ENCODE measurements at places on chromosomes 4 and X.

DNA sequence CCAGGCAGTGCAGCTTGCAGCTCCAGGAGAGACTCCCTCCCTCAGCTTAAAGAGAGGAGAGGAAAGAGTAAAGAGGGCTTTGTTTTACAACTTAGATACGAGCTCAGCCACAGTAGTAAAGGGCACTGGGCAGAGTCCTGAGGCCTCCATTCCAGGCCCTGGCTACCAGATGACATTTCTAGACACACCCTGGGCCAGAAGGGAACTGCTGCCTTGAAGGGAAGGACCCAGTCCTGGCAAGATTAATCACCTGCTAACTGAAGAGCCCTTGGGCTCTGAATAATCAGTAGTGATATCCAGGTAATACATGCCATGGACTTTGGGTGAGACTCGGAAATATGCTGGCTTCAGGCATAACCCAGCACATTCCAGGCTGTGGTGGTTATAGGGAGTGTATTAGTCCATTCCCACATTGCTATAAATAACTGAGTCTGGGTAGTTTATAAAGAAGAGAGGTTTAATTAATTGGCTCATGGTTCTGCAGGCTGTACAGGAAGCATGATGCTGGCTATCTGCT, 15.3 kb upstream of the SLC16A2 start:
- DNase-seq, result no peak

- no peak for DNase-seq
Observed at GRCh38 chrX:119518371-119518770, 46.8 kb downstream of the STEEP1 start.

GRCh38 chr4:127229855-127230608, 402.7 kb upstream of the INTU start:
- no peak for DNase-seq

GRCh38 chr4:122718281-122718680, 14.2 kb upstream of the BBS12 start:
- DNase-seq, result no peak

DNA sequence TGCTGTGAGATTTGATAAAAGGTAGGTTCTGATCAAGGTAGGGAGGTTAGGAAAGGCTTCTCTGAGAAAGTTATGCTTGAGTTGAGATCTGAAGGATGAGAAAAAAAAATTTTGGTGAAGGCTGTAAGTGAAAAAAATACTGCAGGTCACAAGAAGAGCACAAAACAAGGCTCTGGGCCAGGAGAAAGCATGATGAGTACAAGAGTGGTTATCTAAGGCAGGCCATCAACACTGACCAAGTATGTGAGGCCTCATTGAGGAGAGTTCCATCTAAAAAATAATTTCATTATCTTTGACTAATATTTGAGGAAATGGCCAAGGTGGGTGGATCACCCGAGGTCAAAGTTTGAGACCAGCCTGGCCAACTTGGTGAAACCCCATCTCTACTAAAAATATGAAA, 71.6 kb upstream of the SLC4A4 start:
- no peak for DNase-seq

DNA sequence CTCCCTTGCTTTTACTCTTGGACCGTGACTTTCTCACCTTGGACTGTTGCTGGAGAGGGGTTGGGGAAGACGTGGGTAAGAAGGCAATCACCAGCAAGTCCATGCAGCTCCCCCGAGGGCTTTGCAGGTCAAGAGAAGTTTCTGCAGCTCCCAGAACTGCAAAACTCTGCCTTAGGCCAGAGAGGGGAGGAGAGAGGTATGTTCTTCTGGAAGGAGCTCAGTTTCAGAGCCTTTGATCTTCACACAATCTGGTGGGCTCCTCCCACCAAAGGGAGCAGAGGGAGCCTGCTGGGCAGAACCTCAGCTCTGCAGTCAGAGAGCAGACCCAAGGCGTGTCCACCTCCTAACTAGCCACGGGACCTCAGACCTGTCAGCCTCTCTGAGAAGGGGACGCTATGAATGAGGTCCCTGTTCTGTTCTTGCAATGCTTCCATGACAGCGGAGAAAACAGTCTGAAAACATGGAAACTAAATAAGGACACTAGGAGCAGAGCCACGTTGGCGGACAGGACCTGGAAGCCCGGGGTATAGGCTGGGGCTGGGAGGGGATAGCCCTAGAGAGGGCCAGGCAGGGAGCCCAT, 92.8 kb downstream of the EVC2 start:
- DNase-seq, result no peak

DNA sequence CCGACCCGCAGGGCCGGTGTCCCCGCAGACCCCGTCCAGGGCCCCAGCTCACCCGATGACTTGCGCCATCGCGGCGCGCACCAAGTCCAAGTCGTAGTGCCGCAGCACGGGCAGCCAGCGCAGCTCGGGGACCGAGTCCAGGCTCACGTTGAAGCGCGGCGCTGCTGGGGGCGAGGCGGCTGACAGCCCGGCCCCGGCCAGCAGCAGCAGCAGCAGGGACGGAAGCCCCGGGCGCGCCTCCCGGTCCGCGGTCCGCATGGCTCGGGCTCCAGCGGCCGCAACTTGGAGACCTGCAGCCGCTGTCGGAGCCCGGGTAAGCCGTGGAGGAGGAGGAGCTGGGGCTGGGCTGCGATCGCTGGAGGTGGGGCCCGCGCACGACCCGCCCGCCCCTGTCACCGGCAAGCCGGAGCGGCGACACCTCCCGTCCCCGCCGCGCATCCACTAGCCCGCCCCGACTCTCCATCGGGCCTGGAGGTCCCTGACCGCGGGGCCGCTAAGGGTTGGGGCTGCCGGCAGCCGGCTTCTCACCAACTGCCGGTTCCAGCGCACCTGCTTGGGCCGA, at the start of gene NAAA:
Gene NAAA, minus strand, starts transcription at position 322 of the 562 bp plus-strand sequence. Its CDS starts 64 bp downstream, at position 258.
- no peak for DNase-seq

GRCh38 chrX:115400960-115401359, 111.4 kb downstream of the LUZP4 start:
- DNase-seq, result no peak

DNA sequence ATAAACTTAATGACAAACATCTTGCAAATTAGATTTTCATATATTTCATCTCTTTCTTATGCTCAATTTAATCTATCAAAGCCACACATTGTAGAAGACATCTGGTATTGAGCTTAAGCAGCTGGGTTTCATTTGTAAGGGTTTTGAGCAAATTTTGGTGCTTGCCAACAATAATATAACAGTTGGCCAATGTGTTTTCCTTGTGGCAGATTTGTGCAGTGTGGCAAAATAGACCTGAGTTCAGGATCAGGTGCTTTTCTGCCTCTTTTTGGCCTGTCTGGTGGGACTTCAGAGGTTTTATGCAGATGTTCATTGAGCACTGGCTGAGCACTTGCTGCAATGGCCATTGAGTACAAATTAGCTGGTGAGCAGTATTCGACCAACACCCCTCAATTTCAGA, 301.9 kb downstream of the BMPR1B start:
- DNase-seq, result peak; percentile 3

- no peak for DNase-seq
Observed at GRCh38 chr4:7781366-7781765, 158.3 kb downstream of the AFAP1 start.

GRCh38 chr4:43132010-43132582, 239.6 kb downstream of the GRXCR1 start:
- DNase-seq, result peak; percentile 42

DNA sequence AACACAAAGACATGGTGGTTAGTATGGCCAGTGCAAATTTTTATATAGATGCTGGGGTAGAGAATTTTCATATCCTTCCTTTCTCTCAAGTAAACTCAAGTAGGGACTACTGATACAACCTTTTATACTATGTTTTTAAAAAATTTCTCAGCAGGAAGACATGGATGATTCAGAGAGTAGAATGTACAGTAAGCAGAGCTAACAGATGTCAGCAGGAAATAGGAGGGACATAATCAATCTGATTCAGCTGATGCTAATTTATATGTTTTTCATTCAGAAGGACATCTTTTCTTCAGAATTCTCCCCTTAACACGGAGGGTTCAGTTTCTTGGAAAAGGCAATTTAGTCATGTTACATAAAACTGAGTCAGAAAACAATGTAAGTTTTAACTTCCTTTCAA, 95.4 kb downstream of the GRIA2 start:
- no peak for DNase-seq

GRCh38 chr4:128782076-128782715, 27.3 kb upstream of the JADE1 start:
- DNase-seq, result no peak

GRCh38 chr4:175947117-175947722, 118.4 kb upstream of the WDR17 start:
- DNase-seq, result no peak

GRCh38 chrX:154545673-154546274, 872 bp downstream of the G6PD start:
- no peak for DNase-seq

GRCh38 chrX:78979789-78980464, 34.7 kb downstream of the P2RY10 start:
- DNase-seq, result no peak

DNA sequence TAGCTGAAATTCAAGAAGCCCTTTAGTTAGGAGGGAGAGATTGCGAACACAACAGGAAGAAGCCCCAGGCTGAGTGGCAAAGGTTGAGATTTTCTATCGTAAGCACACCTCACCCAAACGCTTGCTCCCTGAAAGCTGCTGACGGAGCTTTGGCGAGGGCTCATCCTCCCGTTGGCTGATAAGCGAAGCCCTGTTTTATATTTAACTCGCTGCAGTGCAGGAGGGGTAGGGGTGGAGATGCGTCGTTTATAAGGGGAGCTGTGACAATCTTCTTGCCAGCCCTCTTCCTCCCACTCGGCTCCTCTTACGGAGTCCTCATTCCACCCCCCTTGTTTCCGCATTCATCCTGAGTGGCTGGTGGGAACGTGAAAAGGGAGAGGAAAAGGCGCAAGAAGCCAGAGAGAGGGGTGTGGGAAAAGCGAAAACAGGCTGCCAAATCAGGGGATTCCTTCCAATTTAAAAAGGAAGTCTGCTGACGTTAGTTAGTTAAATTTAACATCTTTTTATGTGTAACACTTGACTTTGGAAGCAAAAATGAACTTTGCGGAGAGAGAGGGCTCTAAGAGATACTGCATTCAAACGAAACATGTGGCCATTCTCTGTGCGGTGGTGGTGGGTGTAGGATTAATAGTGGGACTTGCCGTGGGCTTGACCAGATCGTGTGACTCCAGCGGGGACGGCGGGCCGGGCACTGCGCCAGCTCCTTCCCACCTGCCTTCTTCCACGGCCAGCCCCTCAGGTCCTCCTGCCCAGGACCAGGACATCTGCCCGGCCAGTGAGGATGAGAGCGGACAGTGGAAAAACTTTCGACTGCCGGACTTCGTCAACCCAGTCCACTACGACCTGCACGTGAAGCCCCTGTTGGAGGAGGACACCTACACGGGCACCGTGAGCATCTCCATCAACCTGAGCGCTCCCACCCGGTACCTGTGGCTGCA, at the start of gene ENPEP:
Gene ENPEP, plus strand, starts transcription at position 275 of the 938 bp plus-strand sequence. Its CDS starts 260 bp downstream, at position 535.
- DNase-seq, result no peak

DNA sequence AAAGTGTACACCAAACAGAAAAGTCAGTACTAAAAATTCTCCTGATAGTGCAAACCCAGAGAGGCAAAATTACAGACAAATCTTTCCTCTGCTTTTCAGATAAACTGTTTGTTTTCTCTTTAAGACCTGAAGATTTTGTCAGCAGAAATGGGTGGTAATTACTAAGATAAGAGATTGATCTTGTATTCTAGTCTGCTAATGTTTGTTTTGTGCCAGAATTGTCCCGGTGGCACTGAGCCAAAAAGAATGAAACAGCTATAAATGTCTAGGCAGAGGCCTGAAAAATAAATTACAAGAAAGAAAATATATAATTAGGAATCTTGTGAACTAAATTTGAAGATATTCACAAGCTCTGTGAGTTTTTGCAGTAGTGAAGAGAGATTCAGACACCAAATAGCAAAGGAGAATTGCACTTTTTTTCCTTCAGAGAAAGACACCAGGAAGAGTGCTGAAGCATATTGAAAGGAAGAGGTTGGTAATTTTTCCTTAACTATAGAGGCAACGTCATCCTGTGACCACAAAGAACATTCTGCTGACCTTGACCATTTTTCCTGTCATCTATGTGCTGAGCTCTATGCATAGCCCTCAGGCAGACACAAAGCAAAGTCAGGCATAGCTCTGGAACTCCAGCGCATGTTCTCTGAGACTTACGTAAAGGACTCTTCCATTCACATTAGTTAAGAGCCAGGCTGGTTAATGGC, 314.5 kb upstream of the RASGEF1B start:
- DNase-seq, result no peak

DNA sequence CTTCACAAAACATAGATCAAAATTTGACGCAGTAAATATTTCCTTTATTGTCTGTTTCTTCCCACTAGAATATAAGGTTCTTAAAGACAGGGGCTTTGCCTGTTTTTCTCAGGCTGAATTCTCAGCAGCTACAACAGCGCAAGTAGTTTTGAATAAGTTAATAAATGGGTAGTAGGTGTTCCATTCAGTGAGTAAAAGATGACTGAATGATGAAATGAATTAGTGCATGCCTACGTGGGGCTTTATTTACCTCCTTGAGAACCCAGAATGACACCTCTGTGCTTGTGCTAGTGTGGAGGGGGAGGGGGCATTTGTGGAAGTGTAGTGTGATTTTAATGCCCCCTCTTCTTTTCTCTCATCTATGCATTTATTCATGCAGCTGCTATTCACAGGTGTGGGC, 278.9 kb downstream of the FBXW7 start:
- no peak for DNase-seq

DNA sequence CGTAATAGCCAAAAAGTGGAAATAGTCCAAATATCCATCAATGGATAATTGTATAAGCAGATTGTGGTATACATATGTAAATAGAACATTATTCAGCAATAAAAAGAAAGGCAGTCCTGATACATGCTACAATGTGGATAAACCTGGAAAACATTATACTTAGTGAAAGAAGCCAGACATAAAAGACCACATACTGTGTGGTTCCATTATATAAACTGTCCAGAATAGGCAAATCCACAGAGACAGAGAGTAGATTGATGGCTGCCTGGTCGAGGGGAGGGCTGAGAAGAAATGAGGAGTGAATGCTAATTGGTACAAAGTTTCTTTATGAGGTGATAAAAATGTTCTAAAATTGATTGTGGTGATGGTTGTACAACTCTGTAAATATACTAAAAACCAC, 397.4 kb upstream of the RPS6KA3 start:
- no peak for DNase-seq

DNA sequence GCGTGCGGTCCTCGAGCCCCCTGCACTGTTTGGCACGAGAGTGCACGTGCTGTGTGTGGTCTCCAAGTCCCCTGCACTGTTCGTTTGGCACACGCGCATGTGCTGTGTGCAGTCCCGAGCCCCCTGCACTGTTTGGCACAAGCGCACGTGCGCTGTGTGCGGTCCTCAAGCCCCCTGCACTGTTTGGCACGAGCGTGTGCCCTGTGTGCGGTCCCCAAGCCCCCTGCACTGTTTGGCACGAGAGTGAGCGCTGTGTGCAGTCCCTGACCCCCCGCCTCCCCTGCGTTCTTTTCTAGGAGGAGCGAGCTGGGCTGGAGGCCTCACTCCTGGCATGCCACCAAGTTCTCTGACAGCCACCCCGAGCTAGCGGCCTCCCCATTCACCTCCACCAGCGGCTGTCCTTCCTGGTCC, 76.5 kb upstream of the CLDN34 start:
- DNase-seq, result no peak

DNA sequence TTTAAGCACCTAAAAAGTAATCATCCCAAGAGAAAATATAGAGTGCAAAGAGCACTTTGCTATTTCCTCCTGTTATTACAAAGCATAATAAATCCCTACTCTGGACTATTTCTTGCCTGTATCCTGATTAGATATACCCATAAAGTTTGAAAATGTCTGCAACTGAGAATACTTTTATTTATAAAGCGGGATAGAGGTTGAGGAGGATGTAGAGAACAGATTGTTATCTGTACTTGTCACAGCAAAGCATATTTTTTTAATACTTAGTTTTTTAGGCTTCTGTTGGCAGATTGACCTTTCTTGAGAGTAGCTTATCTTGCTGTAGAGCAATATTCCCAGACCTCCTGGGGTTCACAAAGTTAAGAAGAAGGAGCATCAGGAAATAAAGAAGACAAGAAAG, 396.1 kb downstream of the KCNIP4 start:
- DNase-seq, result no peak
